Adrenal gland (tissue), 19 donors: ENCODE measurements at places on chromosomes 4 and X. TPM values are rescaled to one million over a fixed set of nuclear protein-coding genes. Genes with fewer than 3 reads are reported as not detected.

GRCh38 chr4:113294908-113295307 lies 245.5 kb downstream of the ANK2 start:
- no peak for DNase-seq
- H3K27ac ChIP-seq: no peak overlapping the region
- H3K4me1 ChIP-seq: no peaks in the 10 kb centered on the region
- no peak overlapping the region for H3K4me3 ChIP-seq
- no peaks in the 10 kb centered on the region for H3K27me3 ChIP-seq

Gene ASB12
- 0.95 TPM for total RNA-seq

DNA sequence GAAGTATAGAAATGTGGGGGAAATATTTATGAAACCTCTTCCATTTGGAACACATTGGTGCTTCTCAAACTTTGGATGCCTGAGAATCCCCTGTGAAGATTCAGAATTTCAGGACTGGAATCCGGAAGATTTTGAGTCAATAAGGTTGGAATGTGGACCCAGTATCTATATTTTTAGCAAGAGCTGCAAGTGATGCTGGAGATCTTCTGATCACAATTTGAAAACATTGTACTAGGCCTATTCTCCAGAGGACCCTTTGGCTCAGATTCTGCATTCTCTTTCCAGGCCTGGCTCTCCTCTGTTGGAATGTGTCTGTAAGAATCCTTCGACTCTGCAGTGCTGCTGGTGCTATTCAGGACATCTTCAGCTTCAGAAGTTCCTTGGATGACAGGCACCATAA lies 2.4 kb upstream of the PKD2 start:
- H3K4me3 ChIP-seq: no peak overlapping the region
- no peak overlapping the region for H3K27ac ChIP-seq
- no peaks in the 10 kb centered on the region for H3K36me3 ChIP-seq
- H3K27me3 ChIP-seq: no peaks in the 10 kb centered on the region
- peaks cover 20% of the 10 kb centered on the region for H3K4me1 ChIP-seq

- H3K4me3 ChIP-seq: no peak overlapping the region
- no peaks in the 10 kb centered on the region for H3K36me3 ChIP-seq
These were observed 15.9 kb downstream of the DHX15 start for GRCh38 chr4:24568425-24568824.

- DNase-seq: no peak
- H3K36me3 ChIP-seq: no peaks in the 10 kb centered on the region
- H3K4me3 ChIP-seq: no peak overlapping the region
- peaks cover 4% of the 10 kb centered on the region for H3K4me1 ChIP-seq
- H3K27ac ChIP-seq: no peak overlapping the region
These were observed 21.6 kb downstream of the ZFYVE28 start for GRCh38 chr4:2396781-2397368.
